SIG-M5 (cell line): ENCODE measurements at places on chromosomes 11 and 22.

- no peak for DNase-seq
Observed at GRCh38 chr11:117481885-117482284, 154.2 kb downstream of the CEP164 start.

DNA sequence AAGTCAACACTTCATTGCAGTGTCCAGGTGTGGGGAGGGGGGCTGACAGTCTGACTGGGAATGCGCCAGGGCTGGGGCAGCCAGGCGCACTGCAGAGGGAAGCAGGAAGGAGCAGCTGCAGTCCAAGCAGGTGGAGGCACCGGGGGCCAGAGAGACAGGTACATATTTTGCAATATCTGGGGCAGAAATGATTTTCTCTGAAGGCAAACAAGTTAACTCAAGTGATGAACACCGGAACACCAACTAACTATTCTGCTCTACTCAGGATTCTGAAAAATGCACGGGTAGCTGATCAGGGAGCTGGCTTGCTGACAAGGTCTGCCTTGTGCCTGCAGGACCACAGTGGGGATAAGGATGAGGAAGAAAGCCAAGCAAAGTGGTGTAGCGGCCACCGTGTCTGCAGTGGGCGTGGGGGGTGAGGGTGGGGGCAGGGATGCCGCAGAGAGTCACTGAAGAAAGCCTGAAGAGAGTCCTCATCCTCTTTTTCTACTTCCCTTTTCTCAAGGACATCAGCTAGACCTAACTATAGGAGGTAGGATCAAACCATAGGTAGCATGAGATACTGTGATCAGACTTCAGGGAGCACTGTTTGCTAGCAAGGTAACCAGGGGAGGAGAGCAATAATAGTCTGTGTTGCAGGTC lies 83.4 kb downstream of the SCN3B start:
- no peak for DNase-seq

DNA sequence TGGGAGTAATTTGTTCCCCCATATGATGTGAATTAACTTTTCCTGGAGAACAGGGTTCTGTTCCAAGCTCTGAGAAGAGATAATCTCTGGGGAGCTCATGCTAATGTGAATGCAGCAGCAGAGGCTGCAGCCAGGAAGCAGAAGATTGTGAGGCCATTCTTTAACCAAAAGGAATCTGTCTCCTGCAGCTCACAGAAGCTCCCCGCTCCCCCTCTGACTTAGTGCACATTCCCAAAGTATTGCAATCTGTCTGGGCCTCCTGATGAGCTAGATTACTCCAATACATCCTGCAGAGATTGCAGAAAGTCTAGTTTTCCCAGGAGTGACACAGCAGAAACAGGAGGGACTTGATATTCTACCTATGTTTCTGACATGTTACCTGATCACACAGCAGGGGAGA lies 420.6 kb upstream of the FAT3 start:
- no peak for DNase-seq

GRCh38 chr11:58059007-58059350 lies 28.2 kb downstream of the OR6Q1 start:
- no peak for DNase-seq

- DNase-seq, result no peak
Observed at GRCh38 chr11:9130297-9130696, 38.9 kb upstream of the SCUBE2 start.
